ENCODE measurements at places on chromosomes 12 and 14. TPM values are rescaled to one million over a fixed set of nuclear protein-coding genes. Genes with fewer than 3 reads are reported as not detected.

DNA sequence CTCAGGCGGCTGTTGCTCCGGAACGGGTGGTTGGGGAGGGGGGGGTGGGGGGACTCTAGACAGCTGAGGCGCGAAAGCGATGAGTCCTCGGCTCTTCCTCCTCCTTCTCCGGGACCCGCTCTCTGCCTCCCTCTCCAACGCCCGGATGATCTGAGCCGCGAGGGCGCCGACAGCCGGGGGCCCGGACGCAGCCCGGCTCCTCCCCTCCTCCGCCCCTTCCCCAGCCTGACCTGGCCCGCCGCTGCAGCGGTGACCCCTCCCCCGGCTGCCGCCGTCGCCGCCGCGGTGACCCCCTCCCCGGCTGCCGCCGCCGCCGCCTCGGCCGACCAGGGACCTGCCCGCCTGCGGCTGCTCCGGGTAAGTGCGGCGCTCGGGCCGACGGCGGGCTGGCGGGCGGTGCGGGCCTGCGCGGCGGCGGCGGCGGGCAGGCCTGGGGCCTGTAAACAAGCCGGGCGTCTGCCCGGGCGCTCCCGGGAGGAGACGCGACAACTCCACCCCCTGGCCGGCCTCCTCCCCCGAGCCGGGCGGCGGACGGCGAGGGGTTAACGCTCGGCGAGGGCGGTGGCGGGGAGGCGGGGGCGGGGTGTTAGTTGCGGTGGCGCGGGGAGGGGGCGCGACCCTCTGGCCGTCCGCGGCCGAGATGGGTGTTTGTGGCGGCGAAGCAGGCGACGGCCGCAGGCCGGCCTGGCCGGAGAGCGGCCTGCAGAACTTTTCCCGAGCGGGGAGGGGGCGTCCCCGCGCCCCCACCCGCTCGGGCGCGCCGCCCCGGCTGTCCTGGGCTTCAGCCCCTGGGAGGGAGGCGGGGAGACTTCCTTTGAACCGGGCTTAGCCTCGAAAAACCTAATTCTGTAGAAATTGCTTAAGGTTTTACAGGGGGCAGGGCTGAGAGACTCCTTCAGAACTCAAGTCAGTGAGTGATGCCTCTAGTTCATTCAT, 568 bp downstream of the PPM1A start:
- H3K4me1 ChIP-seq = peaks cover 41% of the 10 kb centered on the region
- H3K27ac ChIP-seq = peak overlapping the region; percentile 94
- no peaks in the 10 kb centered on the region for H3K36me3 ChIP-seq
- peak; percentile 90 for DNase-seq

- no peaks in the 10 kb centered on the region for H3K27me3 ChIP-seq
- H3K36me3 ChIP-seq = no peaks in the 10 kb centered on the region
- no peak overlapping the region for H3K4me3 ChIP-seq
- H3K4me1 ChIP-seq = peaks cover 31% of the 10 kb centered on the region
Observed at GRCh38 chr12:93763746-93764147, 86.6 kb downstream of the CRADD start.

FBRSL1 gene
- 49.5 TPM for total RNA-seq

CPNE8 gene
- total RNA-seq = 32.1 TPM

KDM2B gene
- 35.4 TPM for total RNA-seq

TEX22 gene
- total RNA-seq = 3.2 TPM

- H3K27ac ChIP-seq = no peak overlapping the region
- no peaks in the 10 kb centered on the region for H3K36me3 ChIP-seq
- no peak overlapping the region for H3K4me3 ChIP-seq
- H3K4me1 ChIP-seq = no peaks in the 10 kb centered on the region
Observed at GRCh38 chr12:96434107-96434506, 33.9 kb upstream of the CDK17 start.

DNA sequence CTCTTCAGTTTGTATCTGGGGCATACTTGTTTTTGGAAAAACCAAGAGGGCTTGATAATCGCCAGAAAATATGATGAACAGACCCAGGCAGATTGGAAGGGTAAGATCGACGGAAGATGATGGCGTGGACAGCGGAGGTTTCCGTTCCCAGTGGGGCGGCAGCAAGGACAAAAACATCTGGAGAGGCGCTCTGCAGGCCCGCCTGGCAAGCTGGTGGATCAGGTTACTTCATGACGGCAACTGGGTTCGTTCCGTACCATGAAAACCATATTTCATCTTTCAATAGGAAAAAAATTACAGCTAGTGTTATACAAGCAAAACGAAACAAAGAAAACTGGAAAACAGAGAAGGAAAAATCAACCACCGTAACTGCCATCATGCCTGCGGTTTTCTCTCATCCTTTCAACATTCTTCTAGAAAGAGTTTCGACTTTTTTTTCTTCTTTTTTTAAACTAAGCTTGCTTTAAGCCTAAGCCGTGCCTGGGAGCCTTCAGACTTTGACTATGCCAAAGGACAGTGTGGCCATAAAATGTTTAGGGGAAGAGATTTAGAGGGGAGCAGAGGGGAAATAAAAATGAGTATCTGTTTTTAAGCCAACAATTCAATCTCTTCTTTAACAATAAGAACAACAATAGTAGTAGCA, 210.5 kb downstream of the FOXN3 start:
- H3K36me3 ChIP-seq = no peaks in the 10 kb centered on the region
- no peaks in the 10 kb centered on the region for H3K4me1 ChIP-seq
- no peak overlapping the region for H3K27ac ChIP-seq
- no peak for DNase-seq

EFS gene
- total RNA-seq = 10.4 TPM

DNA sequence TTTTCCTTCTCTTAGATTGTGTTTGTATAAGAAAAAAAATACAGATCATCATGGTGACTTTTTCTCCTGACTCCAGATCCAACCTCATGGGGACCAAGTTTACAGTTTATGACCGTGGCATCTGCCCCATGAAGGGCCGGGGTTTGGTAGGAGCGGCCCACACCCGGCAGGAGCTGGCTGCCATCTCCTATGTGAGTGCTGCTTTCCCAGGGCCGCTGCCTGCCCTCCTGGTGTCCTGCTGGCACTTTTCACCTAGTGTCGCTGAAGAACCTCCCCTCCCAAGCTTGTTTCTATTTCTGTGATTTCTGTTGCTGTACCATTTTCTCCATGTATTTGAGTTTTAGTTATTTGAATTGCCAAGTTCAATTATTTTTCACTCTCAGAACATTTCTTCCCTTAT, 24.8 kb upstream of the TEAD4 start:
- DNase-seq = no peak
- no peaks in the 10 kb centered on the region for H3K4me1 ChIP-seq
- no peak overlapping the region for H3K4me3 ChIP-seq
- H3K27me3 ChIP-seq = no peaks in the 10 kb centered on the region
- no peak overlapping the region for H3K27ac ChIP-seq

DNA sequence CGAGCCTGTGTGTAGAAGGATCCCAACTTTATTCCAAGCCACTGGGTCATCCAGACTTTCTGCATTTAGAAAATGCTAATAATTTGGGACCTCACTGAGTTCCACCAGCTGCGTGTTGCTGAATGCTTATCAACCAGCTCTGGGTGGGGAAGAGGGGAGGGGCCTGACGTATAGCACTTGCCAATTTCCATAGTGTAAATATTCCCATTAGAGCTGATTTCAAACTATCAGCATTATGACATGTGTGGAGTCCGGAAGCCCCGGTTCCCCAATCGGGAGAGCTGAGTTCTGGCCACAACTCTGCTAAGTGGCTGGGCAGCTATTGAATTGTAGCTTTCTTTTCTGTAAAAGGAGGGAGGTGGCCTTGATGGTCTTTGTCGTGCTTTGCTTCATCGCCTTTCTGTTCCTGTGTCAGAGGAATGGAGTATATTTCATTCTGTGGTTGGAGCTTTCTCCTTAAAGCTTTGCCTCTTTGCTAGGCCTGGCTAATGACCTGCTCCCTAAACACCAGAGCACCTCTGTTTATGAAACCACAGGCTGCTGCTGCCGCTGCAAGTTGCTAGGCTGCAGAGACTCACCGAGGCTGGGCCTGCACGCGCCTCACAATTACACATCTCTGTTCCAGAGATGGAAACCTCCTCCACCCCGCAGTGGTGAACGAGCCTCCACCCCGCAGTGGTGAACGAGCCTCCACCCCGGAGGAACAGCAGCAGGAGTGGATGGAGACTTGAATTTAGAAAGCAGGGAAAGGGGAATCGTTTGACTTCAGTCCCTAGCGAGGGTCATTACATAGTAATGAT, 7.7 kb upstream of the BCL7A start:
- no peaks in the 10 kb centered on the region for H3K4me1 ChIP-seq
- DNase-seq = no peak
- no peak overlapping the region for H3K4me3 ChIP-seq
- H3K27ac ChIP-seq = no peak overlapping the region

DNA sequence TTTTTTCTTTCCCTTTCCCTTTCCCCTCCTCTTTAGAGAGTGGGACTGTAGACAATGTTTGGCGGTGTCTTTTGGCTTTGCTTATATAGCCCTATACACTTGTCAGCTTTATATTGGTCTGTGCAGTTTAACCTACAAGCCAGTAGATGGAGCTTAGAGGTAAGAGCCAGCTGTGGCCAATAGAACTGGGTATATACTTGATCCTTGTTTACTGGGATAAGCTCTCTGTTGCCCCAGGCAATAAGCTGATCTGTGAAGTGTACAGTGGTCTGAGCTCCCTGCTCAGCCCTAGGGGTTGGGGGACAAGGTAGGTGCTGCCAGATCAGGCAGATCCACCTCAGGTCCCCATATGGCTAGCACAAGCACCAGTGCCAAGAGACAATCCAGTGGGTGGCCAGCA, 434.1 kb downstream of the NOVA1 start:
- H3K4me1 ChIP-seq = no peaks in the 10 kb centered on the region
- no peak overlapping the region for H3K4me3 ChIP-seq
- DNase-seq = no peak
- H3K27ac ChIP-seq = no peak overlapping the region

- H3K4me3 ChIP-seq = no peak overlapping the region
- peaks cover 76% of the 10 kb centered on the region for H3K36me3 ChIP-seq
- peaks cover 36% of the 10 kb centered on the region for H3K4me1 ChIP-seq
Observed at GRCh38 chr12:108649126-108649525, 15.4 kb upstream of the SELPLG start.

DNA sequence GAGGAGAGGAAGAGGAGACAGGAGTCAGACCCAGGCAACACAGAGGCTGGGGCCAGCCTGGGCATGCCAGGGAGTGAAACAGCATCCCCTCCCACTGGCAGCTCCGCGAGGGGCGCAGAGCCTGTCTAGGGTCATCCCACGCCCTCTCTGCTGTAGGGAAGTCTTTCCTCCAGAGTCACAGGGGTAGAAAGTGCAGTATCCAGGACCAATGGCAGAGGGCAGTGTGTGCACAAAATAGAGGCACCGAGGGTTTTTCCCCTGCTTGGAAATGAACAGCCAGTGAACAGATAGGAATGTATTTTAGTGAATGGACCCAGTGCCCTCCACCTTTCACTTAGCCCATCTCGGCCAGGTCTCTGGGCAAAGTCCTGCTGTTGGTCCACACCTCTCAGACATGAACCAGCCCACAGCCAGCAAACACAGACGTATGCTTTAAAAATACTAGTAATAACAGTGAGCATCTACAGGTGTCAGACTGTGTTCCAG, 9.4 kb upstream of the KRT74 start:
- H3K4me1 ChIP-seq = no peaks in the 10 kb centered on the region
- no peaks in the 10 kb centered on the region for H3K27me3 ChIP-seq
- H3K4me3 ChIP-seq = no peak overlapping the region
- no peak overlapping the region for H3K27ac ChIP-seq
- peak; percentile 66 for DNase-seq

DNA sequence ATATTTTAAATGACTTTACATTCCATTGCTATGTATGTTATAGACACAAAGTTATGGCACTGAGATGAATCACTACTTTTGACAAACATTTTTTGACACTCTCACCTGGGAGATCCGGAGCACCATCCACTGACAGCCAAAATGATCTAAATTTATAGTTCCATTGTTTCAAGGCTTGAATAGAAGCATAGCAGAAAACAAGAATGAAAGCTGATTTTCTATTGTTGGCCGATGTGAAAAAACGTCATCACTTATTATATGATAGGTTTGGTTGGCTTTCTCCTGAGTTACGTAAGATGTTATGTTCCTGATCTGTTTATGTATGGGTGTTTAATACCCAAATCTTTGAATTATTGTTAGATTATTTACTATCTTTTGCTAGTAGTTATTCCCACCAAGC, 306.2 kb downstream of the PAWR start:
- H3K4me1 ChIP-seq = no peaks in the 10 kb centered on the region
- no peaks in the 10 kb centered on the region for H3K27me3 ChIP-seq
- no peak for DNase-seq
- no peak overlapping the region for H3K4me3 ChIP-seq
- H3K36me3 ChIP-seq = no peaks in the 10 kb centered on the region

KLRC3 gene
- total RNA-seq = not detected

FOXN4 gene
- not detected for total RNA-seq

DNA sequence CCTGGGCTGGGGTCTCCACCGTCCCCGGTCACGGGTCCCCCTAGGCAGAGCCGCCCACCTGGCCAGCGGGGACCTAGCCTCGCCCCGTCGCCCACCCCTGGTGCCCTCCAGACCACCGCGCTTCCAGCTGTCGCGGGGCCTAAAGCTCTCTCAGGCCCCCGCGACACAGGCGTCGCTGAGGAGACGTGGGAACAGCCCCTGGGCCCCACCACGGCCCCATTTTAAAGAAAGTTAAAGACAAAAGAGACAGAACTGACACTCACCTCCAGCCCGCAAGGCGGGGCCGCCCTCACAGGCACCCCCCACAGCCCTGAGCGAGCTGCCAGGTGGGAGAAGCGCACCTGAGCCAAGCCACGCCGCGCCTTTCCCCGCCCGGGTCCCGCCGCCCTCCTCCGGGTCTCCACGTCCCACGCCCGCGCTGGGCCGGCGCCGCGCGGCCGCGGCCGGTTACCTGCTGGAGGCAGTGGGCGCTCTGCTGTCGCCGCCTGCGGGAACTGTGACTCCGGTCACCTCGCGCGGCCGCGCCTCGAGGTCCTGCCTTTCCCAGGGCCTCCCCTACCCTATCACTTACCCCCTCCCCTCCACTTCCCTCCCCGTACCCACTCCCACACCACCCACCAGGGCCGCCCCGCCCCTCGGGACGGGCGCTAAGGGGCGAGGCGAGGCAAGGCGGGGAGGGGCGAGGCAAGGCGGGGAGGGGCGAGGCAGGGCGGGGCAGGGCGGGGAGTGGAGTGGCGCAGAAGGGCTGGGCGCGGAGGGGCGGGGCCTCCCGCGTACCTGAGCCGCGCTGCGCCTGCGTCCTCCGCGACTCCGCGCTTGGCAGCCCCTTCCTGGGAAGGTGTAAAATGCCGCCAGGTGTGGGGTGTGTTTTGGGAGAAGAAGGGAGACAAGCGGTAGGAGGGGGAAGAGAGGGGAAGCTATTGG, 31.2 kb downstream of the TC2N start:
- H3K36me3 ChIP-seq = no peaks in the 10 kb centered on the region
- peak overlapping the region; percentile 87 for H3K27ac ChIP-seq

- no peaks in the 10 kb centered on the region for H3K27me3 ChIP-seq
- no peak overlapping the region for H3K27ac ChIP-seq
- no peaks in the 10 kb centered on the region for H3K4me1 ChIP-seq
- DNase-seq = peak; percentile 33
- H3K36me3 ChIP-seq = no peaks in the 10 kb centered on the region
Observed at GRCh38 chr14:69298131-69299071, 38.4 kb downstream of the GALNT16 start.

DNA sequence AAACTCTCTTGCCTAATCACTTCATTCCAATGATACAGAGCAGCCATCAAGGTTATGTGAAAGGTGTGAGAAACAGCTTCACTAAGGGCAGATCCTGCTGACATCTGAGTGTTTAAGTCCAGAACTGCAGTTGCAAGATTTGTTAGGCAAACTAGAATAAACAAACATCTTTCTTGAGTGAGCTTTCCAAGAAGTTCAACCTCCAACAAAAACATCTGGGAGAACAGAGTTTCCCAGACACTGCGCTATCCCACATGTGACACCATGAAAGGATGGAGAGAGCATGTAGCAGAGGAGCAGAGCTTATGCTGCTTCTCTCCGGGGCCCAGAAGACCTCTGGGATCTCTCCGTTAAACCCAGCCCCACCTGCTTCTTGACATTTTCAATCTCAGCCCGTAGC, 5.6 kb downstream of the KRT76 start:
- no peak for DNase-seq
- H3K27me3 ChIP-seq = no peaks in the 10 kb centered on the region
- no peak overlapping the region for H3K27ac ChIP-seq
- H3K4me1 ChIP-seq = no peaks in the 10 kb centered on the region
- H3K4me3 ChIP-seq = no peak overlapping the region
- H3K36me3 ChIP-seq = no peaks in the 10 kb centered on the region
